ENCODE measurements at places on chromosomes 4 and X.
A peak's percentile ranks its signal among the peaks of the same experiment; 100 is the strongest.

DNA sequence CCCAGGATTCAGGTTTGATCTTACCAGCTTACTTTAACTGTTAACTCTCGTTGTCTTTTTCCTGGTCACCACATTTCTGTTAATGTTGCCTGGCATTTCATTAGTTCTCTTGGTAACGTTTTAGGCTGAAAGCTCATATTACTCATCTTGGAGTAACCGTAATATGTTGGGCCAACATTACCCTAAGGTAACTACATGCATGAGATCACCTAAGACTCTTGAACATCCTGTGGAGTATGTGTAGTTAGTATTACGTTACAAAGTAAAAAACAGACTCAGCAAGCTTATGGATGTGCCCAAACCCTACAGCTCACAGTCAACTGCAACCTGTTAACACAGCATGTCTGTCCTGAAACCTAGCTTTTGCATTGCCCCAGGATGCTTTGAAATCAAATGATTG, 203.3 kb upstream of the HS3ST1 start:
- no peak for DNase-seq

DNA sequence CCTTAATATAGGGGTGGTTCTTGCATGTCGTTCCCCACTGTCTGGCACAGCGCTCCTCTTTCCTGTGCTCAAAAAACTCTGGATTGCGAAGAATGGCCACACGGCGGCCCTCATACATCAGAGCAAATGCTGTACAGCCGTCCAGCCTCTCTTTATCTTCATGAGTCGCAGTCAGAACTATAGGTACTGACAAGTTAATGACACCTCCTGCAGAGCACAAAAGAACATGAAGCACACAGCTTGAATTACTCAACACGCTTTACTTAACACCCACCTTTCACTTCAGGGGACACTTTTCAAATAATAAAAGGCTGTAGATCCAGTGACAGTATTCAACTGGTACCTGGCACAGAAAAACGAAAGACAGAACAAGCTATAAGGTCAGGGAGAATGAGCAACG, 65.3 kb downstream of the PAPSS1 start:
- no peak for DNase-seq

GRCh38 chr4:152480901-152481300, 55.0 kb downstream of the FBXW7 start:
- DNase-seq: no peak

DNA sequence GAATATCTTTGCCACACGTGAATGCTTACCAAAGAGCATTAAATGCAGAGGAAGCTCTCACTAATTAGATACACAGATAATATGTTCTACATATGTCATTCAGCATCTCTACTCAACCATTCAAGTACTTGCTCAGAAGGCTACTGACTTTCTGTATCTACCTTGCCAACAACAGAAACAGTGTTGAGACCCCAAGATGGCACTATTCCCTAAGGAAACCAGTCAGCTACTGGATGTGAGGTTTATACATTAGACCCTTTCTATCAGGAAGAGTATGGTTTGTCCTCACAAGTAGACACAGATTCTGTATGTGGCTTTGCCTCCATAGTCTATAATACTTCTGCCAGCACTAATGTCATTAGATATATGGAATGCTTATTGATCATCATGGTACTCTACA, 443.9 kb upstream of the INTU start:
- no peak for DNase-seq

GRCh38 chr4:3123181-3123671, 48.7 kb downstream of the HTT start:
- no peak for DNase-seq

DNA sequence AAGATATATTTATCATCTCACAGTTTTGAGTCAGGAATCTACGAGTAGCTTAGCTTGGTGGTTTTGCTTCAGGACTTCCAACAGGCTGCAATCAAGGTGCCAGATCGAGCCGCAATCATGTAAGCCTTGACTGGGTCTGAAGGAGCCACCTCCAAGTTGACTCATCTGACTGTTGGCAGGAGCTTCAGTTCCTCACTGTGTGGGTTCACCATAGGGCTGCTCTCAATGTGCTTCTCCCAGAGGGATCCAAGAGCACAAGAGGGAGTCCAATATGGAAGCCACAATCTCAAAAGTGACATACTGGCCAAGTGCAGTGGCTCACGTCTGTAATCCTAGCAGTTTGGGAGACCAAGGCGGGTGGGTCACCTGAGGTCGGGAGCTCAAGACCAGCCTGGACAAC, 26.5 kb downstream of the DCHS2 start:
- DNase-seq: no peak

DNA sequence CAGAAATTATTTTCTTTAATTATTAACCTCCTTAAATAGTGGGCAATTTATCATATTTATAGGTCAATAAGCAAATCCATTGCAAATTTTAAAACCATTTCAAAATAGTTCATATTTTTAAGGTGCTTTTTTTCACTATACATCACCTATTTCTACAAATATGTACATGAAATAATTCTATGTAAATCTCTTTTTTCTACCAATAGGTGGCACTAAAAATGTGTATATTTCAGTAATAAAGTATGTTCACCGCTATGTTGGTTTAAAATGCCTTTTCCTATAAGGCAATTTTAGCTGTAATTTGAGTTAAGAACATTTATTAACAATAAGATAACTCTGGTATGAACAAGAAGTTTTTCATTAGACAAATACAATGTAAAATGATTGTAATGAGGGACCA, 672.2 kb downstream of the KCTD8 start:
- peak; percentile 44 for DNase-seq

GRCh38 chr4:140014284-140014683, 139.7 kb downstream of the MAML3 start:
- DNase-seq: no peak

DNA sequence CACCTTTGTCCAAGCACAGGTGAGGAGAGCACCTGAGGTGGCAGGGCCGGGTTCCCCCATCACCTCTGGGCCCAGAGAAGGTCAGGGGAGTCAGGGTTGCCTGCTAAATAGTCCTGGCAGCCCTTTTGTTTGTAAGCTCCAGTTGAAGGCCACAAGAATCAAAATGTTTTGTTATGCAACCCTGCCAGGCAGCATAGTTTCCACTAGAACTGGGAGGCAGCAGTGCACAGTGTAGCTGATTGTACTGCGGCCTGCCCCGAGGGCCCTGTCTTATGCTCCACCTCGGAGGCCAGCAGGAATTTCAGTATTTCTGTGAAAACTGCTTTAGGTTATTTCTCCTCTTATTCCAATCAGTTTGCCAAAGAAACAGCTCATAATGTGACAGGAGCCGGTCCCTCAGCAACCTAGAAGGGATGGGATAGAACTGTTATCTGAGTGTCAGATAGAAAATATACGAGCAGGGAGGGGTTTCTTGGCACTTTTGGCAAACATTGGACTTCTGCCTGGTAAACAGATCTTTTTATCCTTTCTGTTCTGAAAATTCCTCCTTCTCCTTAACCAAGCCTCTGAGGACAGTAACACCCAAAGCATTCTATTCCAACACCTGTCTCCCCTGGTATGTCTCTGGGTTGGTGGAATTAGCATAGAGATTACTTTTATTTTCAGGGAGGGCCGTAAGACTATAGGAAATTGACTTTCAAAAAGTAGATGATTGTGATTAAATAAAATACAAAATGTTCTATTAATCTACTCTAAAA, 93.6 kb downstream of the LNX1 start:
- no peak for DNase-seq

DNA sequence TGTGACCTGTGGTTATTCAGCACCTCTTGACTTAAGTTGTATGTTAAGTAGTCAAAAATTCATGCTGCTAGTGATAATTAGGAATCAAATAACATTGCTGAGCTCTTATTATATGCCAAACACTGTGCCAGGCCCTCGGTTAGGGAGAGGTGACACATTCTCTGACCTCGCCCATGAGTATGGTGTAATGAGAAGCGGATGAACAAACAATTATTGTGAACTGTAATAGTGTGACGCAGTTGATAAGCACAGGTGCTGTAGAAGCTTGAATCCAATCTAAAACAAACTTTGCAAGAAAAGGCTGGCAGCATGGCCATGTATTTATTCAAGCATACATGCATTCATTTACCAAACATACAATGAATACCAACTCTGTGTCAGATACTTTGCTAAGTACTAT, 303.5 kb upstream of the HS3ST1 start:
- DNase-seq: no peak

DNA sequence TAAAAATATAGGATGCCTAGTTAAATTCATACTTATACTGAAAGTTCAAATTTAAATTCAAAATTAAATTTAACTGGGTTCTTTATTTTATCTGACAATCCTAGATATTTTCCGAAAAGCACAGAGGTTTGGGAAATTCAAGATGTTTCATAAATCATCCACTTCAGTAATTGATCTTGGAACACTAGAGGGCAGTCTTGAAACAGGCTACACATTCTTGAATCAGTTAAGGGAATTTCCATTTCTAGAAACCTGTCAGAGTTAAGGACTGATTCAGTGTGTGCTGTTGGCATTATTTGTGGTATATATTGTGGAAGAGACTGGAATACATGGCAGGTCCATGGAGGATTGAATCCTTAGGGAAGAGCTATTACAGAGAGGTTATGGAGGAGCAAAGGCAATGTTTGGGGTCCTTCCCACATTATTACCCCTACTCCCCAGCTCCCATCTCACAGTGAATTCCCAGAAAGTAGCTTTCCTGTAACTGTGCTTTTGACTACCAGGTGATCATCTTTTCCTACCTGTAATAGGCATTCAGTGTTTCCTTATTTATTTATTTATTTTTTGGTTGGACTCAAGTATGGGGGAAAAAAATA, 92.9 kb downstream of the EGF start:
- peak; percentile 71 for DNase-seq

- no peak for DNase-seq
These were observed 58.0 kb upstream of the KLF3 start for GRCh38 chr4:38605753-38606586.

- DNase-seq: peak; percentile 68
These were observed 51.2 kb upstream of the CHRNA9 start for GRCh38 chr4:40283968-40284367.
